ENCODE measurements at places on chromosomes 2 and 18. TPM values are rescaled to one million over a fixed set of nuclear protein-coding genes. Genes with fewer than 3 reads are reported as not detected.

DNA sequence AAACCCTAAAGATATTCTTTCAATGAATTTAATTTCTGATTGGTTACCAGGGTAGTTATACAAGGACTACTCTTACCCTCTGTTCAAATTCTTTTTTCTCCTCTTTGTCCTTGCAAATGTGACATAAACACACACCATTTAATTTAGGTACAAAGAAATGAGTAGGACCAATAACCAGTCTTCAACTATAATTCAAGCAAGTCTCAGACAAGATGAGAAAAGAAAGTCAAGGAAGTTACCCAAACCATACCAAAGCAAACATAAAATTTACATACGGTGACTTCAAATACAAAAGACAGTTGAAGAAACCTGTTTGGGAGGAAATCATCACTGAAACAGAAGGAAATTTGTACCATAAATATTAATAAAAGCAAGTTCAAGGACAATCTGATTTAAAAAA lies 91.1 kb upstream of the EPB41L5 start:
- no peak for DNase-seq

DNA sequence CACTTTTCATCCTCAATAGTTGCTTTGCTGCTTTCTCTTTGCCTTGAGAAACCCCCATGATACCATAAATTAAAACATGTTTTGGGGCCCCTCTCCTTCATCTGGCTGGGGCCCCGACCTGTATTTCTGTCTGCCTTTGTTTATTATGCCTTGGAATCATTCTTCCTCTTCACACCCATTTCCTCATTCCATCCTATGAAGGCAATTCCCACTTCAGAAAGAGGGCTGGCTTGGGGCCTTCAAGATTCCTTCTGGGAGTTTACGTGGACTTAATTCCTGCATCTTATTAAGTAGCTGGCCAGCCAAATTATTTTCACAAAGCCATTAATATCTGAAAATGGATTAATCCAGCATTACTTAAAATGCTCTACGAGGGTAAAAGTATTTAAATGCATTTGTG lies 6.8 kb upstream of the LRRTM1 start:
- no peak for DNase-seq

GRCh38 chr2:219221957-219222518 lies 3.3 kb upstream of the ABCB6 start:
- DNase-seq, result no peak

GCG gene
- total RNA-seq, result not detected
